Right cardiac atrium (tissue), 5 donors: ENCODE measurements at places on chromosomes 6 and 20. TPM values are rescaled to one million over a fixed set of nuclear protein-coding genes. Genes with fewer than 3 reads are reported as not detected.

ADGRF4 gene
- polyA plus RNA-seq, result 0.09 TPM

UBD gene
- polyA plus RNA-seq, result 0.14 TPM

SLC12A5 gene
- 6.6 TPM for polyA plus RNA-seq

DZANK1 gene
- 0.79 TPM for polyA plus RNA-seq

ENPP5 gene
- polyA plus RNA-seq, result 9.8 TPM

FRK gene
- 1.00 TPM for polyA plus RNA-seq

TLDC2 gene
- polyA plus RNA-seq, result 0.09 TPM

RNF144B gene
- polyA plus RNA-seq, result 7.1 TPM

ROS1 gene
- 0.02 TPM for polyA plus RNA-seq

BFSP1 gene
- polyA plus RNA-seq, result 0.59 TPM

CLDN20 gene
- polyA plus RNA-seq, result not detected

CPNE5 gene
- 27.5 TPM for polyA plus RNA-seq

SLC16A10 gene
- 2.2 TPM for polyA plus RNA-seq

SGK2 gene
- polyA plus RNA-seq, result 3.6 TPM
